Activated T-cell treated with anti-CD3 and anti-CD28 coated beads, Interleukin-2, amount 50 U/mL, for 4 hours (primary cell): ENCODE measurements at places on chromosomes 2 and 18. TPM values are rescaled to one million over a fixed set of nuclear protein-coding genes. Genes with fewer than 3 reads are reported as not detected.

MYO7B gene
- total RNA-seq, result 0.16 TPM

MERTK gene
- 0.63 TPM for total RNA-seq

ZCCHC2 gene
- 39.5 TPM for total RNA-seq

OSR1 gene
- total RNA-seq, result not detected

SP3 gene
- 86.5 TPM for total RNA-seq

B3GNT7 gene
- total RNA-seq, result 0.24 TPM

EVX2 gene
- not detected for total RNA-seq

QPCT gene
- total RNA-seq, result 7.0 TPM

CYBRD1 gene
- 0.13 TPM for total RNA-seq

HOXD1 gene
- total RNA-seq, result not detected

PLB1 gene
- total RNA-seq, result 0.10 TPM

TMEM163 gene
- total RNA-seq, result 0.13 TPM

LRATD1 gene
- total RNA-seq, result not detected

IL36B gene
- not detected for total RNA-seq

LAMA3 gene
- 0.08 TPM for total RNA-seq

TTC39C gene
- total RNA-seq, result 31.5 TPM

IL18R1 gene
- 19.3 TPM for total RNA-seq

MALL gene
- 0.78 TPM for total RNA-seq

CTNNA2 gene
- not detected for total RNA-seq

ALMS1 gene
- 11.0 TPM for total RNA-seq

KIF1A gene
- total RNA-seq, result 4.5 TPM

LYPD6 gene
- total RNA-seq, result not detected

TRABD2A gene
- total RNA-seq, result 22.2 TPM

SRBD1 gene
- total RNA-seq, result 13.8 TPM

ARPC2 gene
- total RNA-seq, result 381 TPM
